ENCODE measurements at places on chromosomes 1 and 21.

DNA sequence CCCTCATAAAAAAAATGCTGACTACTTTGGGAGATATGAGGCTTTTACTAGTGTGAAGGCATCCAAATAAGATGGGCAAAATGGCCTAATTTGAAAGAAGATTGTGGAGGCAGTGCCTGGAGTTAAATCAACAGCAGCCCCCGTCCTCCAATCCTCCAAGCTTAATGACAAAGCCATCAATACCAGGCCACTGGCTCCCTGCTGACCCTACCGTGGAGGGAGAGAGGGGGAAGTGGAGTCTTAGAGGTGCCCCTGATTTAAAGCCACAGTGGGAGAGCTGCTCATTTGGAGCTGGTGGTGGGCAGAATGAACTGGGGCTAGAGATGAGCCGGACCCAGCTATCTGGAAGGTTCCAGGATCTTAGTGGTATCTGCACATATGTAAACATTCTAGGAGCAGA lies 24.3 kb upstream of the KNCN start:
- no peak for DNase-seq

- no peak for DNase-seq
These were observed 40.7 kb upstream of the COL6A2 start for GRCh38 chr21:46057111-46057709.

- peak; percentile 23 for DNase-seq
These were observed 9.2 kb upstream of the OVGP1 start for GRCh38 chr1:111436726-111437125.

- no peak for DNase-seq
These were observed 11.1 kb upstream of the MEF2D start for GRCh38 chr1:156511644-156512043.

GRCh38 chr1:27402349-27402754 lies 9.9 kb downstream of the GPR3 start:
- DNase-seq: peak; percentile 35

DNA sequence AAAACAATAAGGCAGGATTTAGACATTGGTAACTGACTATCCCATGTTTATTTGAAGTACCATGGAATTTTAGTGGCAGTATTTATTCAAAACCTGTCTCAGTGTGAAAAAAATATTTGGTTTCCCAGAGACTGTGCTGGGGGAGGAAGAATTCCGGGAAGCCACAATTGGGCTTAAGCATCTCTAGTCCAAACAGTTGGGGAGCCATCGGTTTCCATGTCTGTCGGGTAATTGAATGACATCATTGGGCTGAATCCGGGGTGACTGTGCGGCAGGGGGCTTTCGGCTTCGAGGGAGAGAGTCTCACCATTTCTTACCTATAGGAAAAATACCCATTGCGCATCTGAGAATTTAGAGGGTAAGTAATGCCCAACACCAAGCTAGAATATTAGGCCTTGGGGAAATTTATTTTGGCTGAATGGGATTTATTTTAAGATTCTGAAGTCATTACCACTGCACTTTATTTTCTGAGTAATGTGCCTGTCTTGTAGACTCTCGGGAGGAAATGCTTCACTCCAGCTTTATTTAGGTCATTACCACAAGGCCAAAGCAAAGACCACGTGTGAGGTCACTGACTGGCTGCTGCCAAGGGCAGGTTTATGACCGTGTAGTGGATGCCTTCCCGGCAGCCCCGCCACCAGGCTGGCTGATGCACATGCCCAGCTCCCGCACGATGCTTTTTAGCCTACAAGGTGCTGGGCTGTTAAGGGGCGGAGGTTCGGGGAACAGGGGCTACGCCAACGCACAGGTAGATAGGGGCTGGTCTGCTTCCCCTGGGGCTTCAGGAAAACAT lies 23.1 kb upstream of the UMODL1 start:
- peak; percentile 95 for DNase-seq

- DNase-seq: no peak
These were observed 188.1 kb downstream of the TNR start for GRCh38 chr1:175555266-175555665.

- no peak for DNase-seq
These were observed 131.9 kb upstream of the BEND5 start for GRCh38 chr1:48908606-48909005.

GRCh38 chr21:43645976-43646375 lies 13.3 kb downstream of the HSF2BP start:
- no peak for DNase-seq

GRCh38 chr1:70140343-70140742 lies 65.0 kb downstream of the LRRC40 start:
- peak; percentile 49 for DNase-seq

DNA sequence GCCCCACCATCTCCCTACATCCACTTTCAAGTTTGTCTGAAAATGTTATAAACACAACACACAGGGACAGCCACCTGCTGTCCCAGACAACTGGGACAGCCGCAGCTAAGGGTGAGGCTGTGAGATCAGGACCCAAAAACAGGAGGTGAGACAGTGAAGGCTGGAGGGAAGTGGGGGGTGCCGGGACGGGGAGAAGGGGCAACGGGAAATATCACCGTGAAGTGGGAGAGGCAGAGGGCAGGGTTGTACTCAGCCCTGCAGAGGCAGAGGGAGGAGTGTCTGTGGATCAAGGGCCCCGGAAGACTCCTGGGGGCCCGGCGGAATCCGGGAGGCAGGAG lies 114.4 kb downstream of the CASZ1 start:
- no peak for DNase-seq

DNA sequence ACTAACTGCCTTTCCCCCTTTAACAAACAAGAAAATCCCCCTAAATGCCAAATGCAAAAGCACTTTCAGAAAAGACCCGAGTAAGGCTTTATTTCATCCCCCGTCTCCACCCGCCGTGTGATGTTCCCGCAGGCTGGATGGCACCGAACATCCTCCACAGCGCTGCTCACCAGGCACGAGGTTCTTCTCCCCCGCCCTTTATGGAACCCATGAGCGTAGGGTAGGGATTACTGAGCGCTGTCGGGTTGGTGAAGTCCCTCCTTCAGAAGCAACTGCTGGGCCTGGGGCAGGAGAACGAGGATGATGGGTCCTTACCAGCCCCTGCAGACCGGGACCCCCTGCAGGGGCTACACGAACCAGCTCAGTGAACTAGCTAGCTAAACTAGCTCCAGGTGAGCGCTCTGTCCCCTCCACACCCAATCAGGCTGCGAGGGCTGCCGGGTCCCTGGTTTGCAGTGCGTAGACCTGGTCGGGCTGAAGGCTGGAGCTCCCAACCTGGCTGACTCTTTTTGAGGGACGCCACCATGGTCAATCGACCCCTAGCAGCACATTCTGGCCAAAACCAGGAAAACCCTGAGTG lies 80.4 kb downstream of the ITPKB start:
- DNase-seq: no peak

DNA sequence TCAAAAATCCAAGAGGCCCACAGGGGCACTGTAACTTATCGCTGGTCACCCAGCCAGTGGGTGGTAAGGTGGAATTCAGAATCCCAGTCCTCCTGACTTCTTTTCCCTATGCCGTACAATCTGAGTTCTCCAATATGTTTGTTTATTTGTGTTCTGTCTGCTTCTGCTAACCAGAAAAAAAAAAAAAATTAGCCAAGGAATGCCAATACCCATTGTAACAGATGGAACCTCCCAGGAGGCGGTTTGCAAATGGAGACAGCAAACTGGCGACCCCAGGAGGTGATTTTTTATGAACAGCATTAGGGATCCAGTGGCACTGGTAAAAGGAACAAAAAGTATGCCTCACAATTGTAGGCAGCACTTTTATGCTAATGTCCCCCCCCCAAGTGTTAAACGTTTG lies 189.0 kb upstream of the FGGY start:
- no peak for DNase-seq

DNA sequence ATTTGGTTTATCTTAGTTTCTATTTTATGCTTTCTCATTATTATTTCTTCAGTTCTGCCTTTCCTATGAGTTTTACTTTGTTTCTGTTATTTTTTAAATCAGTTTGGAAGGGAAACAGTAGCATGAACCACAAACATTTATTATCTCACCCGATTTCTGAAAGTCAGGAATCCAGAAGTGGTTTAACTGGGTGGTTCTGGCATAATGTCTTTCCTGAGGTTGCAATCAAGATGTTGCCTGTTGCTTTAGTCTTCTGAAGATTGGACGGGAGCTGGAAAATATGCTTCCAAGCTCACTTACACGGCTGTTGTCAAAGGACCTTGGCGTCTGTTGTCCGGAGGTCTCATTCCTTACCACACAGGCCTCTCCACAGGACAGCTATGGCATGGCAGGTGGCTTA lies 50.4 kb downstream of the SNRPE start:
- DNase-seq: peak; percentile 57

- DNase-seq: no peak
These were observed 57.2 kb upstream of the RUNX1 start for GRCh38 chr21:35106246-35106835.

DNA sequence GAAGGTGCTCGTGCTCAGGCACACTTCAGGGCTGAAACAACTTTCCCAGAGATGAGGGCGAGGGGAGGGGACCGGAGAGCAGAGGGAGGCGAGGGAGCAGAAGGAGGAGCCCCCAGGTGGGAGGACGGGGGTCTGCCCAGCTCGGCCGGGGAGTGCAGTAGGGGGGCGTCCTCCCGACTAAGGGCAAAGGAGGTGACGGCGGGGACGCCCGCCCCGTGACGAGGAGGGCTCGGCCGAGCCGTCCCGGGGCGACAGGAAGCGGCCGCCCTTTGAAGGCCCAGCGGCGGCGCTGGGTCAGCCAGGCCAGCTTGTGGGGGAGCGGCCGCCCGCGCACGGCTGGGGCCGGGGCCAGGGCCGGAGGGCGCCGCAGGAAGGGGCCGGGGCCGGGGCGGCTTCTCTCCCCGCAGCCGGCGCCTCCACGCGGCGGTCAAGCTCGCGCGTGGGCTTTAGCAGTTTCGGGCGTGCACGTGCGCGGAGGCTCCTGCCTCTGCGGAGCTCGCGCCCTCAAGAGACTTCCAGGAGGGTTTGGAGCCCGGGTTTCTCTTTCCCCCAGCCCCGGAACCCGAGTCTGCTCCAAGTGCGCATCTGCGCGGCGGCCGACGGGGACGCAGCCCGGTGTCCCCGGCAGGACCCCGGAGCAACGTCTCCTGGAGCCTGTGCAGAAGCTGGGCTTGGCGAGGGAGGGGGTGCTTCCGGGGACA lies 100.8 kb upstream of the SLC45A1 start:
- no peak for DNase-seq

- no peak for DNase-seq
These were observed 48.3 kb downstream of the C1orf198 start for GRCh38 chr1:230819976-230820375.

DNA sequence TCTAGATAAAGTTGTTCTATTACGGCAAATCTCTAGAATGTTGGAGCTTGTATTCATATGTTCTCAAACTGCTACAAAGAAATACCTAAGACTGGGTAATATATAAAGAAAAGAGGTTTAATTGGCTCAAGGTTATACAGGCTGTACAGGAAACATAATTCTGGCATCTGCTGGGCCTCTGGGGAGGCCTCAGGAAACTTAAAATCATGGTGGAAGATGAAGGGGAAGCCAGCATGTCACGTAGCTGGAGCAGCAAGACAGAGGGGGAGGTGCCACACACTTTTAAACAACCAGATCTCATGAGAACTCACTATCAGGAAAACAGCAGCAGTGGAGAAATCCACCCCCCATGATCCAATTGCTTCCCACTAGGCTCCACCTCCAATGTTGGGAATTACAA lies 390.4 kb upstream of the ADGRL4 start:
- DNase-seq: no peak

- DNase-seq: no peak
These were observed 84.4 kb downstream of the ITPKB start for GRCh38 chr1:226654668-226655055.

GRCh38 chr1:64194168-64195080 lies 9.0 kb upstream of the UBE2U start:
- no peak for DNase-seq

GRCh38 chr1:45557422-45557944 lies 6.9 kb downstream of the AKR1A1 start:
- DNase-seq: no peak

All from AG09309 (cell line).